ENCODE measurements at places on chromosomes 2 and 18. TPM values are rescaled to one million over a fixed set of nuclear protein-coding genes. Genes with fewer than 3 reads are reported as not detected.
A peak's percentile ranks its signal among the peaks of the same experiment; 100 is the strongest.

GRCh38 chr2:241863536-241863954, 4.9 kb upstream of the PDCD1 start:
- DNase-seq: peak; percentile 70

GRCh38 chr2:100230754-100231153, 88.4 kb upstream of the AFF3 start:
- no peak for DNase-seq

OST4 gene
- total RNA-seq: 263 TPM

GRCh38 chr2:112973156-112973555, 4.7 kb upstream of the IL36G start:
- no peak for DNase-seq

DNA sequence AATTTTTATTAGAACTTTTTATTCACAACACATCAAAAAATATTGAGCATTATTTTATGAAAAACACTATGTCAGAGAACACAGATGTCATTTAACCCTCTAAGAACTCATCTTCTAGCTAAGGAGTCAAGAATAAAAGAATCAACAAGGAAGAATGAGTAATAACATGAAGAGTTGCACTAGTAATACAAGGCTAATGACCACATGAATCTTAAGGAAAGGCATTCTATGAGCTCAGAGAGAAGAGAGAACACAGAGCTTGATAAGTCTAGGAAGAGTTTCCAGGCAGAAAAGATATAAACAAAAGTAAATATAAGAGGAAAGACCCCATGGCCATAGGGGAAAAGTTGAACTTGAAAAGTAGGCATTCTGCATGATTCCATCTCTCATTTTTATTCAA, 166.5 kb downstream of the MAIP1 start:
- DNase-seq: no peak

DNA sequence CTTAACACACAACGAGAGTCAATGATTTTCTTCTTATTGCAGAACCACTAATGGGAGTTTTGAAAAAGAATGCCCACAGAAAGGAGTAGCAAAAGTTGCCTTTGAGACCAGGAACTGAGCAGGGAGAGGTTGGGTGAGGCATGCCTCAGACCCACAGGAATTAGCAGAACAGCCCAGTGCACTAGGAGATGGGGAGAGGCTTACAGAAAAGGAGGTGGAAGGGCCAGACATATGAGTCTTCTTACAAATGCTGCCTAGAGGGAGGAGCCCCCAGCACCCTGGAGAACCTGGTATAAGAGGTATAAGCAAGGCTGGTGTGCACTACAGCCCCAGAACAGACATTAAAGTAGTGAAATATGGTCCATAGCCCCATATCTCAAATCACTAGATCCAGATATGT, 162.0 kb downstream of the DTNA start:
- no peak for DNase-seq

DNA sequence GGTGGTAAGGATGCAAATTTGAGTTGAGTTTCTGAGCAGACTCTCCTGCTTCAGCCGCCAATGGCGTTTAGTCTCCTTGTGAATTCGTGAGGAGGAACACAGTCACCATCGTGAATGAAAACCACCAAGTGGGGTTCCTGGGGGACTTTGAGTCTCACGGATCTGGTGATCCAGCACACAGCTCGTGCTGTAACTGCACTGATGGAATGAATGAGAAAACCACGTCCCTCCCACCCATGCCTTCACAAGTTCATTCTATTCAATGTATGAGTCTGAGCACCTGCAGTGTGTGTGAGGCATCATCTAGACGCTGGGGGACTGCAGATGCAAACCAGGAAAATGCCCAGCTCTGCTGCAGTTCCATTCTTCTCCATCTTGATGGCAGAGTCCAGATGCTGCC, 127.9 kb downstream of the PIEZO2 start:
- DNase-seq: no peak

IL1RL1 gene
- 4.9 TPM for total RNA-seq

- DNase-seq: no peak
Measured at GRCh38 chr2:38634684-38635083, 31.2 kb upstream of the GALM start.

GRCh38 chr2:186307871-186308270, 178.2 kb upstream of the ZC3H15 start:
- DNase-seq: no peak
